ENCODE measurements at places on chromosomes 3 and 15.

GRCh38 chr3:33889394-33890039, 91.1 kb downstream of the PDCD6IP start:
- DNase-seq, result no peak

DNA sequence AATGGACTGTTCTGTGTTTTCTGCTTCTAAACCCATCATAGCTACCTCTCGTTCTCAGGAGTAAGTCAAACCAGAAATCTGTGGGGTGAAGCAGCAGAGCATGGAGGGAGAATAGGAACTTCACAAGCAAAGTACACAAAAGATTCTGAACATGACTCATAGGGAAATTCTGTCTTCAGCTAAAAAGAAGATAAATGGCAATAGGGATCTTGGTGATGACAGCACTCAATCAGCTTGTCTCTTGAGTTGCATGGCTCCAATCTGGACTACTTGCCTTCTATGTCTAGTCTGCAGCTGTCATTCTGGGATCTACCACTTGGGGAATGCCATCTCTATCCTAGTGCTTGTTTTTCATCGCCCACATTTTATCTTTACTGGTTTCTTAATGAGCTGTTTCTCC, 13.5 kb upstream of the GRAMD1C start:
- DNase-seq, result no peak

GRCh38 chr3:45302470-45302869, 76.4 kb upstream of the TMEM158 start:
- DNase-seq, result no peak

GRCh38 chr3:38510631-38511030, 14.5 kb downstream of the EXOG start:
- DNase-seq, result no peak

- DNase-seq, result no peak
Observed at GRCh38 chr3:4805662-4806061, 173.6 kb upstream of the BHLHE40 start.

DNA sequence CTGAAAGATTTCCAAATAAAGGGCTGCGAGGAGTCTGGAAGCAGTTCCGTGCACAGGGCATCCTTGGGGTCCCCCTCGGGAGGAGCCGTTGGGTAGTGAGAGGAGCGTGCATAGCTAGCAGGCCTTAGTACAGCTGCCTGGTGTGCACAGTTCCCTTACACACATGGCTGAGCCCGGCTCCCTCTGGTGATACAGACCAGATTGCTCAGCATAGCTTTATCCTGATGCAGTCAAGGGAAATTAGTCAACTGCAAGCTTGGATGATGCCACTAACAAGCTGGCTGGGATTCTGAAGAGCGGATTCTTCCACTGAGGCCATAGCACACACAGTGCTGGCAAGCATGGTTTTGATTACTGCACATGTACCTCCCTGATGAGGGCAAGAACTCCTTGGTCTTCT, 349.4 kb downstream of the LRTM1 start:
- DNase-seq, result no peak

DNA sequence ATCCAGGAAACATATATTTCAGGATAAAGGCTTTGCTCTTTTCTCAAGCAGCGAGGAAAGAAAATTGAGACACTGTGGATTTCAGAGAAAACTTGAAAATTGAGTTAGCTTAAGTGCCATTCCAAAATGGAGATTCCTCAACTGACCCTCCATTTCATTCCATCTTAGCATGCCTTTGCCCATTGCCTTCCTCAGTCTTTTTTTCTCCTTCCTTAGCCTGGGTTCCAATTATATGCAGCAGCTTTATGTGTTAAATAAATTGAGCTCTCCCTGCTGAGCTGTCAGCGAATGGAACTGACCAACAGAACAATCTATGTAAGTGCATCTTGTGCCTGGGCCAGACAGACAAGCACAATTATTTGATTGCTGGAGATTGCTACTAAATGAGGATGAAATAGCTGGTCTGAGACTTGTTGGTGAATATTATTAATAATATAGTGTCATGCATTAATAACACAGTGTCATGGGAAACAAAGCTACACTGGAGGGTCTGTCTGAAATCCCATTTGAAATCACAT, 6.9 kb upstream of the DNAJC19 start:
- no peak for DNase-seq

Data from AML-193 (cell line).